ENCODE measurements at places on chromosomes 12 and 14. TPM values are rescaled to one million over a fixed set of nuclear protein-coding genes. Genes with fewer than 3 reads are reported as not detected.
A peak's percentile ranks its signal among the peaks of the same experiment; 100 is the strongest.

DNA sequence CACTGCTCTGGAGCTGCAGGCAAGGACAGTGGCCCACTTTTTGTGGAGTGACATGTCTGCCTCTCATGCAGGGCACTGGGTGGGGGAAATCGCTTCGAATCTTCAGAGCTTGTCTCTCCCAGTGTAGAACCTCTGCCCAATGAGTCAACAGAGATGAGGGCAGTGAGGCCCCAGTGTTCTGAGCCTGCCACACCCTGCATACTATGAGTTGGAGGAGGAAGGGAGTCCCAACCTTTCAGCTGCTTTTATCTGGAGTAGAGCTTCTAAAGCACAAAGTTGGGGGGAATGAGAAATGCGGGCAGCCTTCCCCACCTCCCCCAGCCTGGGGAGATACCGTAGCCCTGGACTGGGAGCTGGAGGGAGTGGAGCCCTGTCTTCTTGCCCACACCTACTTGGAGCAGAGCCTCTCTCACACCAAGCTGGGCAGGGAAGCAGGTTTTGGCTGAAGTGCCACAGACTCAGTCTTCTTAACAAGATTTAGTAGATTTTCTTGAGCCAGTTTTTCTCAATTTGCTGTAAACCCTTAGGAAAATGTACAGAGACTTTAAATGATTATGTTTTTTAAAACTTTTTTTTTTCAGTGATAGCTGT, 159.1 kb downstream of the ADGRD1 start:
- DNase-seq: no peak

The GAS2L3 gene
- 15.8 TPM for total RNA-seq

DNA sequence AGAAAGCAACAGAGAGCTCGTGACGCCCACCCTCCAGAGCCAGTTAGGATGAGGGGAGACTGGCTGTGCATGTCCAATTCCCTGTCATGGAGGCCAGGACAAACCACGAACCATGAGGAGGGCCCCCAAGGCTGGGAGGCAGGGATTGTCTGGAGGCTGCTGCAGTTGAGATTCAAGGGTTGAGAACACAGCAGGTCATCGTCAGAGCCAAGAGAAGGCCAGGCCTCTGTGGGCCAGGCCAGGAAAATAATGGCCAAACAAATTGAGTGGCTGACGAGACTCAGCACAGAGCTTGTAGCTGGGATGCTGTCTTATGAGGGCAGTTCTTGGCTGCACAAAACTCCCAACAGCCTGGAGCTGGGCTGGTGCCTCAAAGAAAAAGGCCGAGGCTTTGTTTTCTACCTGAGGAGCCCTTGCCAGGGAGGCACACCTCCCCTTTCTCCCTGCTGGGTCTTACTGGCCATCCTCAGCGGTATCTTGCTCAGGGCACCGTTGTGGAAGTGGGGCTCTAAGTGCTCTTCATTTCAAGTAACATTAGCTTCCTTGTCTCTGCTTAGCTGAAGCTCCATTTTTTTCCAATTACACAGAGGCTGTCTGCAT, 665.9 kb downstream of the BCL11B start:
- no peak for DNase-seq

GRCh38 chr12:54612225-54612750, 22.4 kb downstream of the LACRT start:
- no peak for DNase-seq

DNA sequence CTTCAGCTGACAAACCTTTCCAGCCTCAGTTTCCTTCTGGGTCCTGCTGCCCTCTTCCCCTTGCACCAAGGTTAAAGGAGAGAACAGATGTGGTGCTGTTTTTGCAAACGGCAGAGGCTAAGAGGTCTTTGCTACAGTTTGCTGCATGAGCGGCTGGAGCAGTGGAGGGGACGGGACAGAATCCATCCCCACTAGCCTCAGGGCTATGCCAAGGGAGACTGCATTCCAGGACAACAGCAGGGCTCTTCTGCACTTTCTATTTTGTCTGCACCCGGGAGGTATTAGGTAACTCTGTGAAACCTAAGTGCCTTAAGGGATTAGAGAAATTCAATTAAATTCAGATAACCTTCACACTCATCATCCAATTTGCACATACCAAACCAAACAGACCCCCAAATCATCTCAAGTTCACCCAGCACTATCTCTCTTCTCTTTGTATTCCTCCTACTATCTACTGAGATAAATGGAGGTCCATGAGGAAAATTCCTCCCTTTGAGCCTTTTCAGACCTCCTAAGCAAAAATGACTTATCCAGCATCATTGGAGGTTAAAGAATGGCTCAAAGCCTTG, 103.8 kb upstream of the VRK1 start:
- no peak for DNase-seq

DNA sequence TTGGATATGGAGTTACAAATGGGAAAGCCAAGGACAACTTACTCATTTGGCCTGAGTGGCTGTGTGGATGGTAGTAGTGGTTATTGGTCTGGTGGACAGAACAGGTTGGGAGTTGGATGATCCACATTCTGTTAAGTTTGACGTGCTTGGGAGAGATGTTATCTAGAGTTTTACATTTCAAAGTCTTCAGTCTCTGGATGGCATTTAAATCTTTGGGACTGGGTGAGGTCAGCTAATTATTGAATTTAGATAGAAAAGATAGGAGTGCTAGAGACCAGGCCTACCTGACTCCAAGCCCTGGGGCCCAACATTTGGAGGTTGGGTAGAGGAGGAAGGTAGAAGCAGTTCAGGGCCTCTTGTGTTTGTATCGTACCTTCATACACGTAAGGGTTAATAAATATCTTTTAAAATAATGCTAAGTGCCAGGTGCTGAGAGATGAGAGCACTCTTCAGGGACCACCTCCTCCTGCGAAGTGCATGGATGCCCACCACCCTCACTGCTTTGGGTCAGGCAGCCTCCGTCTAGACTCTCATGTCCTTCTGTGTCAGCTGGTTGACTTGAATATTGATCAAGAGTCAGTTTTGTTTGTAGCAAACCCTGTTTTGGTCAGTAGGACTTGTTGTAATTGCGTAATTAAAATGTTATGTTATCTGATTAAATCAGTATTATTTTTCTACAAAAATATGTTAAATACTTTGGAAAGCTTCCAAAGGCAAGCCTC, 460.4 kb upstream of the RGS6 start:
- DNase-seq: no peak

GRCh38 chr14:103118663-103119404, 4.4 kb upstream of the TNFAIP2 start:
- no peak for DNase-seq

DNA sequence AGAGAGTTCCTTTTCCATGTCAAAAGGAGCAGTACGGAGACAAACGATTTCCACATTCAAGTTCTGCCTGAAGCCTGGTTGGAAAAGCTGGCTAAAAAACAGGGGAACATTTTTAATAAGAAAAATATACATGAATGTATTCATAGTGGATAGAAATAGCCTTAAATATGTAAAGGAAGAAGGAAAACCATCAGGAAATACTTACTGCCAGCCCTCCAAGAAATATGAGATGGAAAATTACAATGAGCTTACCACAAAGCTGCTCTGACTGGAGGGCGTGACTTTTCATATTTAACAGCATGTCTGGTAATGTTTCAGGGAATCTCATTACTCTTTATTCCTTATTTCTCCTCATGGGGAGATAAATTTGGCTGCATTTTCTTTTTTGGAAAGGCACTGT, 75.9 kb upstream of the ZDHHC17 start:
- DNase-seq: no peak

GRCh38 chr12:57479376-57480115, at the start of gene ARHGAP9:
Gene ARHGAP9 (minus strand): TSS chr12:57479866. CDS start chr12:57479406, 460 bp downstream.
- no peak for DNase-seq

- no peak for DNase-seq
These were observed 244.9 kb downstream of the ADAMTS20 start for GRCh38 chr12:43307126-43307525.

DNA sequence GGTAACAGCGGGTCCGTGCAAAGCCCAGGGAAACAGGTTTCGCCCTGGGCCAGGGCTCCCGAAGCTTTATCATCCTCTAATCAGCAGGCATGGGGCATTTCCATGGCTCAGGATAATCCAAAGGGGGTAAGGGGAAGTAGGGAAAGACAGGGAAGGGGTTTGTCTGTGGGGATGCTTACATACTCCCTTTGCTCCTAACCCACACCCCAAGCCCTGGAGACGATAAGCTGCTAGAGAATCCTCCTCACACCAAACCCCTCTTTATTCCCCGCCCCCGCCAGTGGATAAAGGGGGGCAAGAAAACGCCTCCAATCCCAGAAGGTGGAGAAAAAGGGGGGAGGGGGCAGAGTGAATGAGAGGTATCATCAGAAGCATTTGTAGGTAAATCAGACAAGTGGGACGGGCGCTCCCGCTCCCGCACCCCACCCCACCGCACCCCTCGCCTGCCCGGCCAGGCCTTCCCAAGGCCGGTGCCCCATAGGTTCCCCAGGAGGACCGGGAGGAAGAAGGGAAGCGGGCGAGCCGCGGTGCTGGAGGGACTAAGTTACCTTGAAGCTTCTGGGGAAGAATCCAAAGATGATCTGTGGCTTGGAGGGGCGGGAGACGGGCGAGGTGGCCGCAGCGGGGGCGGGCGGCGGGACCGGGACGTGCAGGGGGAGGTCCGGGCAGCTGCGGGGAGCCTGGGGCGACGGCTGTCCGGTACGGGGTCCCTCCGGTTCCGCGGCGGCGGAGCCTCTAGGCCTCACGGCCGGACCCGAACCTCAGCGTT, 762 bp downstream of the PPP2R5E start:
- no peak for DNase-seq

- no peak for DNase-seq
These were observed 19.4 kb downstream of the TMEM116 start for GRCh38 chr12:111993292-111994150.

GRCh38 chr14:23610090-23610814, 25.9 kb upstream of the DHRS2 start:
- no peak for DNase-seq

DNA sequence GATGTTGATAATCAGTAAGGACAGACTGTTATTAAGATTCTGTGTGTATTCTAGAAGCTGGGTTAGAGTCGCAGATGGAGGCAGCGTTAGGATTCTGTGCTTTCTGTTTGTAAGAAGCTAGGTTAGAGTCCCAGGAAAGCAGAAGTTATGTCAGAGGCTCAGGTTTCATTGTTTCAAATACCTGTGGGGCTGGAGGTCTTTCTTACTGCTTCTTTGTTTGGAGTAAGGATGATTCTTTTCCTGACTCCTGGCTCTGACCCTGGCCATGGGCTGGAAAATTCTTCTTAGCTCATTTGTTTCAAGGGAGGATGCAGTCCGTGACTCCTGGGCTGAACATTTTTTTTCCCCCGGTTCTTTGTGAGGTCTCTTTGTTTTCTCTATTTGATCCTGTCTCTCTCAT, 5.2 kb downstream of the MUCL1 start:
- DNase-seq: no peak

- DNase-seq: no peak
These were observed 234.1 kb downstream of the BCL11B start for GRCh38 chr14:99037777-99038430.

The TMTC1 gene
- 9.5 TPM for total RNA-seq

The CATSPERB gene
- total RNA-seq: 3.6 TPM

GRCh38 chr12:123089140-123089539, 61.8 kb downstream of the PITPNM2 start:
- DNase-seq: no peak

GRCh38 chr12:104866291-104866690, 91.8 kb downstream of the SLC41A2 start:
- DNase-seq: no peak

The PYGL gene
- 85.4 TPM for total RNA-seq

The MYO1H gene
- 0.31 TPM for total RNA-seq

GRCh38 chr14:99971941-99972747, 93.1 kb upstream of the EVL start:
- no peak for DNase-seq

- peak; percentile 85 for DNase-seq
These were observed 52.1 kb downstream of the DAD1 start for GRCh38 chr14:22536853-22537338.

The OR4M1 gene
- not detected for total RNA-seq

DNA sequence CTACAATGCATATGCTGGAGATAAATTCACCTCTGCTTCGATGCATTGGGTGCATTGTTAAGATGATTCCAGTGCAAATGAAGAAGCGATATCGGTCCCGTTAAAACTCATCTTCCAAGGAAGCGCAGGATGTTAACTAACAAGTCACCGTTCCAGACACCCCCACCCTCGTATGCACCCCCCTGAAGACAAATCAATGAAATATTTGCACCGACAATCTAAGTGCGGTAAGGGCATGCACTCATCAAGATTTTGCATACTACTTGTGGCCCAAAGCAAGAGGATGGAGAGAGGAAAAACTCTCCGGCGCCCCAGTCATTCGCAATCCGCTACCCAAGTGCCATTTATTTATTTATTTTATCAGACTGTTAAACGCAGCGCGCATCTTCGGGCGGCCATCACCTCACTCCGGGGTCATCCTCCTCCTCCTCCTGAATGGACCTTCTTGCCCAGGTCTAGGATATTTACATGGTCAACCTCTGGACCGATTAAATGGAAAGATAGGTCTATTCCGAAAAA, 1.2 kb downstream of the NOVA1 start:
- DNase-seq: peak; percentile 8

- DNase-seq: no peak
These were observed 25.6 kb upstream of the MBIP start for GRCh38 chr14:36346052-36346451.

The CCDC88C gene
- 31.5 TPM for total RNA-seq

All from left lung (tissue), 14 donors.